ENCODE measurements at places on chromosomes 12 and 14.

GRCh38 chr12:106248846-106249371, 1.1 kb upstream of the CKAP4 start:
- no peak for DNase-seq

GRCh38 chr14:66965831-66966230, 223.4 kb upstream of the GARIN2 start:
- no peak for DNase-seq

DNA sequence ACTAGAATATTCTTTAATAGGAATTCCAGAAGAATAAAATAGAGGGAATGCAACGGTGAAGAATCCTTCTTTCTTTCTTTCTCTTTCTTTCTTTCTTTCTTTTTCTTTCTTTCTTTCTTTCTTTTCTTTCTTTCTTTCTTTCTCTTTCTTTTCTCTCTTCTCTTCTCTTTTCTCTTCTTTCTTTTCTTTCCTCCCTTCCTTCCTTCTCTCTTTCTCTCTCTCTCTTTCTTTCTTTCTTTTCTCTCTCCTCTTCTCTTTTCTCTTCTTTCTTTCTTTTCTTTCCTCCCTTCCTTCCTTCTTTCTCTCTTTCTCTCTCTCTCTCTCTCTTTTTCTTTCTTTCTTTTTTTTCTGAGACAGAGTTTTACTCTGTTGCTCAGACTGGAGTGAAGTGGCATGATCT, 160.8 kb upstream of the PRICKLE1 start:
- DNase-seq, result no peak

DNA sequence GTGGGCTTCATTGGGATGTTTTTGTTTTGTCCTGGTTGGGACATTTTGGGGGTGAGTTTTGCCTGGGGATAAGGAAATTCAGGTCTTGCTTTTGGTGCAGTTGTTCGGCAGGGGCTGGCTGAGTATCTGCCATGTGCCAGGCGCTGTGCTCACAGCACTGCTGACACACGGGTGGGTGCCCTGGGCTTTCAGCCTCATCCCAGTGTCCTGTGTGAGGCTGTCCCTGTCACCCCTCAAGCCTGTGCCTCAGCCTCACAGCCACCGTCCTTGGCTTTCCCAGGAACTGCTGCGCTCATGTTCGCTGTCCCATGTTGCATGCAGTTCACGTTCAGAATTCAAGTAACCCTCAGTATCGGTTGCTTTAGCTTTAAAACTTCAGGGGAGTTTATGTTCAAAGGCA, 24.9 kb downstream of the XRCC3 start:
- no peak for DNase-seq

DNA sequence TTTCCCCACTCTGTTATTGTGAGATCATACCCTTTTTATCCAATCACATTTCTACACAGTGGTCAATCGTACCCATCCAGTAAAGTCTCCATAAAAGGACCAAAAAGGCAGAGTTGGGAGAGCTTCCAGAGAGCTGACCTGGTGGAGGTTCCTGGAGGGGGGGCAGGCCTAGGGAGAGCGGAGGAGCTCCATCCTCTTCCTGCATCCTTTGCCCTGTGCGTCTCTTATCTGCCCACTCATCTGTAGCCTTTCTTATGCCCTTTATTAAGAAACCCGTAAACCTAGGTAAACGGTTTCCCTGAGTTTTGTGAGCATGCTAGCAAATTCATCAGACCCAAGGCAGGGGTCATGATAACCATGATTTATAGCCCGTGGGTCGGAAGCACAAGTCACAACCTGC, 26.2 kb downstream of the EVL start:
- DNase-seq, result no peak

DNA sequence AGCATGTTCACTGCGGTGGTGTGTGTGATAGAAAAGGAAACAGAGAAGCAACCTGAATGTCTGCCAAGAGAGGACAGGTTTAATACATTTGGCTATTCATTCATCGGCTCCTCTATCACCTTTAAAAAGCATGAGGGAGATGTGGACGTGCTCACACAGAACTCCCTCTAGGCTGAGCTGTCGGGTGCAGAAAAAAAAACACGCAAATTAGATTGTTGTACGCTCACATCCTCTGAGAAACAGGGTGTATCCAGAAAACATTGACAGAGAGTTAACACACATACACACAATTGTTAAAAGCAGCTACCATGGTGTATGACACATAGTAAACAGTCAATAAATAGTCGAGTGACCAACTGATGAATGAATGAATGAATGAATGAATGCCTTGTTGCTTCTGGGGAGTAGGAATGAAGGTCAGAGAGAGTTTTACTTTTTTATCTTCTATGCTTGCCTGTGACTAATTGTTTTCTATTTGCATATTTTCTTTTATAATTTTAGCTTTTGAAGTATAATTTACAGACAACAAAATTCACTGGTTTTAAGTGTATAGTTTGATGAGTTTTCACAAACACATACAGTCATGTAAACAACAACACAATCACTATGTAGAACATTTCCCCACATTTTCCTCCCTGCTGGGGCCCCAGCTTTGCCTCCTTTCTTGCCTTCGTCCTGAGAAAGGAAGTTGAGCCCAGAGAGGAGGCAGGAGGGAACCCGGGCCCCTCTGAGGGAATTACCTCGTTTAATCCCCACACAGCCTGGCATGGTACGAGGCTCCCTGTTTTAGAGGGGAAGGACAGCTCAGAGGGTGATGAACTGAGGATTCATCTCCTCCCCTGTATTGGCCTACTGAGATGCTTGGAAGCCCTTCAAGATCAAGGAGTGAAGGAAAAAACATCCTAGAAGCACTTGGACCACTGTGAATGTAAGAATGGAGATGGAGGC, 19.7 kb upstream of the FAM222A start:
- DNase-seq, result no peak

- no peak for DNase-seq
These were observed 496.4 kb downstream of the PCNX1 start for GRCh38 chr14:71403656-71404055.

Measured in esophagus muscularis mucosa (tissue), 4 donors.